NCI-H1930 (cell line): ENCODE measurements at places on chromosomes 6 and 20.

DNA sequence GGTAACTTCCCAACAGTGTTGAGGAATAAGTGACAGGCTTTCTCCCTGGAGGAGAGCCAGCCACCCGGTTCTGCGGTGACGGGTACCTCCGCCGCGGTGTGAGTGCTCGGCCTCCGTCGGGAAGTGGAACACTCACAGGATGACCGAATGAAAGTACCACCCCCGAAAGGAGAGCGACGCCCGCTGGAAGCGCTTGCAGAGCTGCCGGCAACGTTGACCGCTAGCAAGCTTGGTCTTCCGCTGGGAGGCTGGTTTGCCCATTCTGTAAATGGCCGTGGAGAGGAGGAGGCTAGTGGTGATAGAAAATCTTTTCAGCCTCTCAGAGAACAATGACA lies 614 bp upstream of the TMEM242 start:
- DNase-seq = no peak

DNA sequence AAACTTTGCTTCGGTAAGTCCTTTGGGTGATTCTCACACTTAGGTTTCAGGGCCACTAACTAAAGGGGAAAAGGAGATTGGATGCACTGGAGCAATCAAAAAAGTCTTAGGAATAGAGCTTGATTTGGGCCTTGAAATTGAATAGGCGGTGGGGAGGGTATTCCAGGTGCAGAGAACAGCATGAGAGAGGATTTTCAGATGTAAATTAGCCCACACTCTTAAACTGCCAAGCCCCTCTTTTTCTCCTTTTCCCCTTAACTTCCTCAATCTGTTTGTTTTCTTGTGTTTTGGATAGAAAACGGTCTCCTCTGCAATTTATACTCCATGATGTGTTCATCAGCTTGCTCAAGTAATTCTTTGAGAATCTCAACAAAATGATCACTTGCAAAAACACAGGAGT lies 62.1 kb upstream of the RIPOR2 start:
- DNase-seq = no peak

- DNase-seq = no peak
Observed at GRCh38 chr6:19602434-19603013, 234.6 kb upstream of the ID4 start.

DNA sequence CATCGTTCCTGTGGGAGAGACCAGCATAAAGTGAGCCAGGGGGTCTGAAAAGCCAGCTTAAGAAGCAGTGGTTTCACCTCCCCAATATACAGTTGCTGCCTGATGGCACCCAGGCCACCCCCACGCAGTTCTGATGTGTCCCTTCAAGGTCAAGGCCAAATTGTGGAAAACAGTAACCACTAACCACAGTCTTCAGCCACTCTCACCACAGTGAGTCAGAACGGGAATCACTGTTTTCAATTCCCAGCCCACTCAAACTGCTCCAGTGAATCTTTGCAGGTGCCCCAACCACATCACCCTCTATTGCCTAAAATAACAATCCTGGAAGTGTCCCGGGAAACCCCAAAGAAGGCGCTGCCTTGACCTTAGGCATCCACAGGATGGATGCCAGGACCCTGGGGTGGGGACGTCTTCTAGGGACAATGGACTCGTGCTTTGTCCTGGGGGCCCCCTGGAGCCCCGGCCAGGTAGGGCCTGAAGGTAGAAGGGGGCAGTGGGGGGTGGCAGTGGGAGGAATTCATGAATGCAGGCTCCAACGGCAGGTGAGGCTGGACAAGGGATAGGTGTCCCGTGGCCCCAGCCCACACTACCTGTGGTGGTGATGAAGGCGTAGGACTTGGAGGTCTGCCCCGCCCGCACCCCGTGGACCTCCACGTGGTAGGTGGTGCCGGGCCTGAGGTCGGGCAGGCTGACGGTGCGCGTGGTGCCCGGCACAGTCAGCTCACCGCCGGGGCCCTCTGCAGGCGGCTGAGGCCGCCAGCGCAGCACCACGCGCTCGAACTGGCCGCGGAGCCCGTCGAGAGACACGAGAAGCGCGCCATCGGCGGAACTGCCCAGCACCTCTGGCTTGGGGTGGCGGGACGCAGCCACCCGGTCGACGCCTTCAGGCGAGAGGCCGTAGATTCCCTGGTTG lies 22.2 kb downstream of the TNXB start:
- DNase-seq = no peak

DNA sequence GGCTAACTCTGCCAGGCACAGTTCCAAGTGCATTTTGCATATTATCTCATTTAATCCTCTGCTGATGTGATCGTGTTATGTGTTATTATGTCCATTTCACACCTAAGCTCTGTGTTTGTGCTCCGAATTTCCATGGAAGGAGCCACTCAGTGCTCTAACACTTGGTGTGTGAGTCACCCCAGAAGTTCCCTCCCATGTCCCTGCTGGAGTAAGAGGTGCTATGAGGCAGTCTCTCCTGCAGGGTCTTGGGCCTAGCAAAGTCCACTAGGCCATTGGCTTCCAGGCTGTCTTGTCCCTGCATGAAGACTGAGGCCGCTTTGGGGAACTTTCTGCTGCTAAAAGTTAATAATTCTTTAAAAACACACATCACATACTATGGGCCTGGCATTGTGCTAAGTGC lies 405.9 kb upstream of the SULF2 start:
- no peak for DNase-seq

GRCh38 chr20:62910217-62910766 lies 16.0 kb downstream of the DIDO1 start:
- no peak for DNase-seq

DNA sequence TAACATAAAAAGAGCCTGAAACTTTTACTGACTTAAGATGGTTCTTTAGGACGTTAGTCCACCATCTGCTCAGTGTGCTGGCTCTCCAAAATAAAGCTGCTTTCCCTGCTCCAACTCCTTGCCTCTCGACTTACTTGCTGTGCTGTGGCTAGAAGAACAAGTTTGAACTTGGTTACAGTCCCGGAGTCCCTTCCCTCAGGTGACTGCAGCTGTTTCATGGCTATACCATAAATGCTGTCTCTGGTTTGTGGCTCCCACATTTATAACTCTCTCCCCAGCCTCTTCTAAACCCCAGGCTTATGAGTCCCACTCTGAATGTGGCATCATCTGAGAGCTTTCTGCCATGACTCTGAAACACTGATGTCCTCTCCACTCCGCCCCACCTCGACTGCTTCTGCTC lies 306.4 kb upstream of the PRND start:
- no peak for DNase-seq

- DNase-seq = no peak
Observed at GRCh38 chr6:110618591-110619267, 142.3 kb upstream of the SLC22A16 start.

DNA sequence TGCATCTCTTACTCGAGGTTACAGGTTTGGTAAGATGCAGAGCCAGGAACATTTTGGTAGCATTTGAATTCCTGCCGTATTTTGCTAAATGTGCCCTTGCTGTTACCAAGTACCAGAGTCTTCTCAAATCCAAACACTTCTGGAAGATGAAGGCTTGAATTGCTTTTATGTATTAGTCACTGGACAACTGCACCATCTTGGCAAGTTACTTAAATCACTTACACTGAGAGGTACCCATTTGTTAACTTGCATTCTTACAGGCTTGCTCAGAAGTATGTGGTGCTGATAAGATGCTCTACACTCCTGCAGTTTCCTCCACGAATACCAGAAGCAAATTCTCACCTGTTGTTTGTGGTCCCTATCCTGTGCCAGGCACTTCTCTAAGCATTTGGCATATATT lies 12.7 kb downstream of the IL22RA2 start:
- no peak for DNase-seq

DNA sequence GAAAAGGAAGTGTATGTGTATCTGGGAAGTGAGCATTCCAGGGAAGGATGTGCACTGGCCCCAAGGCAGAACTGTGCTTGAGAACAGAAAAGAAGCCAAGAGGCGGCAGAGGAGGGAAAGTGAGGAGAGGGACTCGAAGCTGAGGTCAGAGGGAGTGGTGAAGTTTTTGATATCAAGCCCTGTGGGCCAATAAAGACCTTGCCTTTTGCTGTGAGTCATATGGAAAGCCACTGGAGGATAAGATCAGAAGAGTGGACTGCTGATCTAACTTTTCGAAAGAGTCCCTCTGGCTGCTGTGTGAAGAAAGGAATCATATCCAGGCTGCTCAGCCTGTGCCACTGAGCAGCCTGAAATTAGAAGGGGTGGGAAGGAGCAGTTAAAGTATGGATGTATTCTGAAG lies 99.4 kb downstream of the EYA4 start:
- no peak for DNase-seq

DNA sequence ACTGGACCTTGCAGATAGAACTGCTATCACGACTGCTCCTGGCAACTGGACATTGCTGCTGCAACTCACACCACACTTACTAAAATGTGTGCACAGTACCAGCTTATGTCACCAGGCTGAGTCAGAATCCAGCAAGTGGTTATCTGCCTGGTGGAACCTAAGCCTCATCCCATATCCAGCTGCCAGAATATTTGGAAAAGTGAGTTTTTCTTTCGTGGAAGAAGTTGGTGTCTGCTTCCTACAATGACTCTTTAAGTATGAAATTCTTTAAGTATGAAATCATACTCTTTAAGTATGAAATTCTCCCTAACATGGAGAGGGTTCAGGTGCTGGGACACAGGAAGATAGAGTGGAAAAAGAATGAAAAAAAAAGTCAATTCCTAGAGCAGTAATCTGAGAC lies 16.4 kb upstream of the POLR1H start:
- no peak for DNase-seq

GRCh38 chr20:59662161-59662560 lies 57.8 kb downstream of the PHACTR3 start:
- no peak for DNase-seq

GRCh38 chr6:125188594-125189203 lies 35.1 kb downstream of the TPD52L1 start:
- DNase-seq = no peak

- peak; percentile 84 for DNase-seq
Observed at GRCh38 chr6:27019651-27020552, 227.6 kb upstream of the PRSS16 start.

- no peak for DNase-seq
Observed at GRCh38 chr6:70119218-70119835, 183.6 kb downstream of the COL9A1 start.

- DNase-seq = no peak
Observed at GRCh38 chr6:5034328-5034727, 30.5 kb upstream of the RPP40 start.

GRCh38 chr6:103018426-103018825 lies 1624.9 kb downstream of the GRIK2 start:
- DNase-seq = no peak

GRCh38 chr6:134223796-134224420 lies 94.0 kb downstream of the SGK1 start:
- no peak for DNase-seq

DNA sequence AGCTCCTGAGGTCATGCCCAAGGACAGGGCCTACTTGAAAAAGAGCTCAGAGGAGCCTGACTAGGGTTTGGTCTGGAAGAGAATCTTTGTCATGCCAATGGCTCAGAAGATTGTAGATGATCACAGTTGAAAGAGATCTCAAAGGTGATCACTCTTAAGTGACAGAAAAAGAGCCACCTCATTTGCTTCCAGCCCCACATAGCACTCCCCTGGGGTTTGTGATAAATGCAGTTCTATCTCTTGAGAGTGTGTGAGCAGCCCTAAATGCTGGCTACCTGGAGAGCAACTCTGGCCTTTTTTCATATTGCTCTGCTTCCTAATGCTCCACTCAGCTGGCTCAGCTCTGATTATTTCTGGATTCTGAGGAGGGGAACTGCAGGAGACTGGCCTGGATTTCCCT lies 39.3 kb downstream of the KLHL32 start:
- no peak for DNase-seq

- no peak for DNase-seq
Observed at GRCh38 chr6:82611751-82612150, 248.1 kb downstream of the TPBG start.

GRCh38 chr6:25157842-25158241 lies 121.3 kb upstream of the CARMIL1 start:
- DNase-seq = no peak

DNA sequence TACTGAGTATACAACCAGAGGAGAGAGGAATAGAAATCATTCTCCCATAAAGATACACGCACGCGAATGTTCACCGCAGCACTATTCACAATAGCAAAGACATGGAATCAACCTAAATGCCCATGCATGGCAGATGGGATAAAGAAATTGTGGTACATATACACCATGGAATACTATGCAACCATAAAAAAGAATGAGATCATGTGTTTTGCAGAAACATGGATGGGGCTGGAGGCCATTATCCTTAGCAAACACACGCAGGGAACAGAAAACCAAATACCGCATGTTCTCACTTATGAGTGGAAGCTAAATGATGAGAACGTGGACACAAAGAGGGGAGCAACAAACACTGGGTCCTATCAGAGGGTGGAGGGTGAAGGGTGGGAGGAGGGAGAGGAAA lies 3.4 kb downstream of the SERPINB6 start:
- DNase-seq = no peak

GRCh38 chr6:4377603-4378002 lies 242.2 kb upstream of the ECI2 start:
- no peak for DNase-seq

- no peak for DNase-seq
Observed at GRCh38 chr6:17012421-17013225, 89.2 kb upstream of the STMND1 start.

DNA sequence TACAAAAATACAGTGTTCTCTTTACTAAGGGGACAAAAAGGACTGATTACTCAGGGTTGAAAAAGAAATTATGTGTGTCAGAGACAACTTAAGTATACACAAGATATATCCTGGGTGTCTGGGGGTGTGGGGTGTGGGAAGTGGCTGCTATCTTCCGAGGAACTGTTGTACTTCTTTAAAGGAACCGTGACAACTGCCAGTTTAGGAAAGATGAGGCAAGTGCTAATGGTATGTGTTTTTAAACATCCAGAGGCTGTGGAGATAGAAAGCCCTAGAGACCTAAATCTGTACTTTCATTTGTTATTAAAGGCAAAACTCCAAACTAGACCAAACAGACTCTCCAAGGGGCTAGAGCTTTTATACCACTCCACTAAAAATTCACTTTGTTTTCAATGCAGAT lies 95.6 kb downstream of the SNAP25 start:
- DNase-seq = no peak

DNA sequence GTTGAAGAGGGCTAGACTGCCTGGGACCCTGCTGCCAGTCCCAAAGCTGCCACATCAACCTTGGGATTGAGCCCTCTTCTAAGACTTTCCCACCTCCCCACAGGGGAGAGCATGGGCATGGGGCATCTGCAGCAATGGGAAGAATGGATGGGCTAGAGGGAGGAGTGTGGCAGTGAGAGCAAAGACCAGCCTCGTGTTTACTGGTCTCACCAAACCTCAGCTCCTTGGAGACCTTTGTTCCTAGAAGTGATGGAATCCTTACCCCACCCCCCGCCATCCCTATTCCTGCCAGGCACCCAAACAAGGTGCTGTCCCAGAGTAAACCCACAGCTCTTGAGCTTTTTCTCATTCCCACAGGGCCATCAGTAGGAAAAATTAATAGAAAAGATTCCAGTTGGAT lies 20.0 kb upstream of the ARMC12 start:
- no peak for DNase-seq
